ENCODE measurements at places on chromosomes 4 and X.

DNA sequence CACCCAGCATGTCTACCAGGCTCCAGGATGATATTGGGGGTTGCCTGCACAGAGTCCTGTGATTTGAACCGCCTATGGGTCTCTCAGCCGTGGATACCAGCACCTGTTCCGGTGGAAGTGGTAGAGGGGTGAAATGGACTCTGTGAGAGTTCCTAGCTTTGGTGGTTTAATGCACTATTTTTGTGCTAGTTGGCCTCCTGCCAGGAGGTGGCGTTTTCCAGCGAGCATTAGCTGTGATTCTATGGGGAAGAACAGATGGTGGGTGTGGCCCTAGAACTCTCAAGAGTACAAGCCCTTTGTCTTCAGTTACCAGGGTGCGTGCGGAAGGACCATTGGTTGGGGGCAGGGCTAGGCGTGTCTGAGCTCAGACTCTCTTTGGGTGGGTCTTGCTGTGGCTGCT, 316.9 kb upstream of the AMOT start:
- no peak for DNase-seq

GRCh38 chrX:31656013-31656412, 584.2 kb upstream of the FTHL17 start:
- no peak for DNase-seq

GRCh38 chr4:150950657-150951288, 64.3 kb downstream of the LRBA start:
- no peak for DNase-seq

DNA sequence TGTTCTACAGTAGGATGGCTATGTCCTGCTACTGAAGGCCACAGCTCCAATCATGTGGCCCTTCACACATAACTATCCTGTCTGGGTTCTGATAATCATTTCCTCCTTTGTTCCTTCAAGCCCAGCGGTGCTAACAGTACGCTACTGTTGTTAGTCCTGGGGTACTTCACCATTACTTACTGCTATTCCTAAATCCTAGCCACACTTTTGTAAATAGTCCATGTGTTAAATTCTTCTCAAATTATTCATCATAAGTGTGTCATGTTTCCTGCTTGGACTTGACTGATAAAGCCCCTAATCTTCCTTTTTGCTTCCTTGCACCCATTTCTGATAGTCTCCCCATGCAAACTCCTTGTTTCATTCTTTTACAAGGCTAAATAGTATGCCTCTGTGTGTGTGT, 332.6 kb downstream of the FGF13 start:
- DNase-seq = no peak

- DNase-seq = no peak
These were observed 73.7 kb downstream of the SHROOM2 start for GRCh38 chrX:9859711-9860555.

- DNase-seq = no peak
These were observed 20.5 kb downstream of the ARSJ start for GRCh38 chr4:113958766-113959538.

DNA sequence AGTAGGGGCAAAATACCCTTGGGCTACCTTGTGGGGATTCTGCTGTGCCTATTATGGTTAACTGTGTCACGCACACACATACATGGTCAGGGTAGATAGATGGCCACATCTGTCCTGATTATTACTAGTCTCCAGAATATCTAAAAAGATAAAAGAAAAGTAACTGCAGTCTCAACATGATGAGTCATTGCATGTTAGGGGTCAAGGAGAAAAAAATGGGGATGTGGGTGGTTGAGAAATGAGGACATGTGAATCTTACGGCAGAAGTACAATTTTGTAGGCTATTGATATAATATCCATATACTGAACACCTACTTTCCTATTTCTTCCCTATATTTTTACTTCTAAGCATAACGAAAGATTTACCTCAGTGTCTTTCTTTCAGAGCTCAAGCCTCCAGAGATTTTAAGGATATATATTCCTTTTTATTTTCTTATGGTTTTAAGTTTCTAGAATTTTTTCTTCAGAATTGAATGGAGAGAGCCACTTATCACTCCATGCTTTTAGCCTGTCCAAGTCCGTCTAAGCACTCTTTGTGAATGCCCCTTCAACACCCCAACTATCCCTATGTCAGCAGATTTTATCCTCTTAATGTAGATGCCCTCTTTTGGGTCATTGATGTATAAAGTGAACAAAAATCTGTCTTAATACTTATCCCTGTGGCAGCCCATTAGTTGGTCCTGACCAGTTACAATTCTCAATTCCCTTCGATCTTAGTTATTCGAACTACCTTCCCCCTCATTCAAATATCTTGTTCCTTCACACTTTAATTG, 642.2 kb downstream of the IQCM start:
- no peak for DNase-seq

DNA sequence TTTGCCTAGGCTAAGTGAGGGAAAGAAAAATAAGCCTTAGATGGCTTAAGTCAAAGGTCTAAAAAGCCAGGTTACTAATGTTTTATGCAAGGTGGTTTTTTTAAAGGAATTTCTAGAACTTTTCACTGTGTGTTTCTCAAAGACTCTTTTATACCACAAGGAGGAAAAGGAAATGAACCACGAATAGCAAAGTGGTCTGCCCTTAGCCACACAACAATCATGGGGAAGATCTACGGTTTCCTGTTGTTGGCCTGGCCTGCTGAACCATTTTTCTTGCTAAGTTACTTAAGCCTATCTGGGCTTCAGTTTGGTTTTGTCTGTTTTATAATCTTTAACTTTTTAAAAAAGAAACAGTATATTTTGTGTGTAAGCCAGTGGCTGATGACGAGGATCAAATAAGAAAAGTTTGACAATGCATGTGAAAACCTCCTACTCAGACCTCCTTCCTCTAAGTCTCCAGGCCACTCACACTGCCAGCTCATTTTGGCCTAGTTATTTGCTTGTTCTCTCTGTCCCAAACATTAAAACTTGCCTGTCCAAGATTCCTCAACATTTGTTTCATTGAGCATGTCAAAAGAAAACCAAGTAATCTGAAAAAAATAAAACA, 56.7 kb upstream of the COL25A1 start:
- DNase-seq = no peak

- no peak for DNase-seq
These were observed 157.0 kb downstream of the FRAS1 start for GRCh38 chr4:78214078-78214477.

DNA sequence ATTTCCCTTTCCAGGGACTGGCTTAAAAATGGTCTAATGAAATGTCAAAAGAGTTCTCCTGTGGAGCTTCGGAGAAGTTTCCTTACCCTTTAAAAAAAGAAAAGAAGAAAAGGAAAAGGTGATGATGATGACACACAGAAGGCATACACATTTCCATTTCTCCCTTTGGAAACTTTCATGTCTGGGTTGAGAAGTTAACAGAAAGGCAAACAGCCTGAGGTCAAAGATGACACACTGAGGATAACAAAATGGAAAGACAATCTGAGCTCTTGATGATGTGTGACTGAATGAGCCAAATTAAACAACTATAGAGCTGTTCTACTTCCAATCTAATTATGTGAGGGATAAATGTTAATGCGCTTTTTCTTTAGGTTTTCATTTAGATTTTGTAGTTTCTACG, 32.2 kb downstream of the NFXL1 start:
- no peak for DNase-seq

- no peak for DNase-seq
These were observed 1520.7 kb downstream of the ARAP2 start for GRCh38 chr4:34723605-34724004.

DNA sequence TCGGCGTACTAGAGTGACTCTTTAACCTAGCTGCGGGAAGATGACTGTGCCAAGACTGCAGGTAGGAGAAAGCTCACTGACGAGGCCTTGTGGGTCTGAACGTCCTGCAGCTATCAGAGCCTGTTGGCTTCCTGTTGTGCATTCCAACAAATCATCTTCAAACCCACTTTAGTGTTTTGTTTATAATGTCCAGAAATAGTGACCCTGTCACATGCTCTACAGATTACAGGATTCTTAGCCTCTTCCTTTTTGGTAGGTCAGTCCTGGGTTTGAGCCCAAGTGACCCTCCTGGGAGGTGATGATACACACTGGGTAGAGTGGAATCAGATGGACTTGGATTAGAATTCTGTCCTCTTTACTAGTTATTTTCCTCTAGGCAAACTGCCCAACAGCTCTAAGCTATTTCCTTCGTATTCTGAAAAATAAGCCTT, 33.2 kb downstream of the HTT start:
- no peak for DNase-seq

GRCh38 chr4:3311095-3311372, 18.2 kb downstream of the RGS12 start:
- DNase-seq = no peak

- no peak for DNase-seq
These were observed 35.4 kb downstream of the FABP2 start for GRCh38 chr4:119286377-119287002.

DNA sequence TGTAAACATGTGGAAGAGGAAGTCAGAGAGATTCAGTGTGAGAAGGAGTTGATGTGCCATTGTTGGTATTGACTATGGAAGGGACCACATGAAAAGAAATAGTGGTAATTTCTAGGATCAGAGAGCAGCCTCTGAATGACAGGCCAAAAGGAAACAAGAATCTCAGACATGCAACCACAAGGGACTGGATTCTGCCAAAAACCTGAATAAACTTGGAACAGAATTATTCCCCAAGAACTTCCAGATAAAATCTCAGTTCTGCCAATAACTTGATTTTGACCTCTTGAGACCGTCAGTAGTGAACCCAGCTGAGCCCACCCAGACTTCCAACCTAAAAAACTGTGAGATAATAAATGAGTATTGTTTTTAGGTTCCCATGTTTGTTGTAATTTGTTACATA, 653.6 kb upstream of the NR3C2 start:
- DNase-seq = no peak
